AG09309 (cell line): ENCODE measurements at places on chromosomes 1 and 21.

DNA sequence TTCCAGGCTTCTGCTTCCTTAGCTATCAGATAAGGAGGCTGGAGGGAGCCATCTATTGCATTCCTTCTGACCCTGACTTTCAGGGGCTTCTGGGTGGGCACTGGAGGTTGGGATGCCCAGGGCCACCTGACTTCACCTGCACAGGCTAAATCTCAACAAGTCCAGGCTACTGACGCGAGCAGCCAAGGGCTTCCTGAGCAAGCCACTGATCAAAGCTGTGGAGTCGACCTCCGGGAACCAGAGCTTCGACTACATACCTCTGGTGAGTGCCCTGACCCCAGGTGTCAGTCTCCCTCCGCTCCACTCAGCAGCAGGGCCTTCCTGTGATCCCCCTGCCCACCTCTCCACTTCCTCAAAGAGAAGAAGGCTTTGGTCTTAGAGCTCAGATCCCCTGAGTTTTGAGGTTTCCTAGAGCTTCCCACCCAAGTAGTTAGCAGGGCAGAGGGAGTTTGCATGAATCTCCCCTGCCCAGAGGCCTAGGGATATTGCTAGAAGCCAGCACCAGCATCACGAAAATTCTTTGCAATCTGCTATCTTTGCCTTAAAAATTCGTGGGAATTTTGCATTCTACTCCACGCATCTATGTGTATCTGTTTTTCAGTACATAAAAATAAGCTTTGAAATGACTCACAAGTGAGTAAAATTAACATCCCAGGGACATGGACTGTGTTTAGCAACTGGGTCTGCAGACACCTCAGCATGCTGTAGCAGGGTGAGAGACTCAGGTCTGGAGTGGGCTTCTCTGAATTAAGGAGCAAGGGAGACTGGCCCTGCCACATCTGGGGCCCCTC is 61.4 kb downstream of the VWA5B1 start:
- DNase-seq = no peak

DNA sequence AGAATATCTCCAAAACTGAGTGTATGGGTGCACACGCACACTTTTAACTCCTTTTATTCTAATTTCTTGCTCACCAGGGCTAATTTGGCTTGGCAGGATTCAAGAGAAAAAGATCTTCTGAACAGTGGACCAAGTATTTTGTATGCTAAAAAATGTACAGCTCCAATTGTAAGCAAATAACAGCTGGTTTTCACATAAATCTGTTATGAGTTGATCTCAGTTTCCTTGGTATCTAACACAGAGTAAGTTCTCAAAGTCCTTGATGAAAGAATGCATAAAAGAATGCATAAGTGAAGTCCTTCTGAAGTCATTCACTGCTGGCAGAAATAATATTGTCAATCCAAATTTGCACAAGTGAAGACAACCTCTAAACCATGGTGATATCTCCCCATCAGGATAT is 213.0 kb downstream of the OMA1 start:
- no peak for DNase-seq

DNA sequence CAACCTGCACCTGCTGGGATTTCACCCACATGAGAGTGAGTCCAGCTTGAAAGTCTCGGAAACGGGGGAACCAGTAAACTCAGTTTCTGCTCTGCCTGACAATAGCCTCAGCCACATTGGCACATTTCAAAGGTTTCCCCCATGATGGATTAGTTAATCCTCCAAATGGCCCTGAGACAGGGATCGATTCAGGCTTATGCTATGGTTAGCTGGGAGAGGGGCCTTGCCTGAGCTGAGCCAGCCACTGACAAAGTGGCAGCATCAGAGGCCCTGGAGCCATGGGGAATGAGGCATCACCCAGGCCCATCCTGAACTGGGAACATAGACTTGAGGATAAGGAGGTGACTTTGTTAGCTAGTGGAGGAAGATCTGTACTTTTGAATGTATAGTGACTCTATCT is 2.9 kb upstream of the CLSTN1 start:
- DNase-seq = no peak

DNA sequence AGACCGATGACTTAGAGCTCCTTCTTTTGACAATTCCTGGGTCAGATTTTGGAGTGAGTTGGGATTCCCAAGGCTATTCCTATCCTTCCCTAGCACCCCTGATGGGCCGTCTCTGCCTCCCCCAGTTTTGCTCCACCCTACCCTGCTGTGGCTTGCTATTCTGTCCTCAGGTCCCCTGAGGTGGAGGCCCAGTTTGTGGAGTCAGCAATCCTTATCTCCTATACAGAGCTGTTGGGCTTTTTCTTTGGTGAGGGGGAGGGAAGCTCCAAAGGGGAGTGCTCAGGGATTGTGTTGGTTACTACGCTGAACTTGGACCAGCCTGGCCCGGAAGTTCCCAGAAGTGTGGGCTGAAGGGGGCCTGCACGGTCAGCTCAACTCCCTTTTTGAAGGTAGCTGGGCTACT is 7.6 kb downstream of the SESN2 start:
- DNase-seq = no peak
